ENCODE measurements at places on chromosomes 13 and 19. TPM values are rescaled to one million over a fixed set of nuclear protein-coding genes. Genes with fewer than 3 reads are reported as not detected.

Gene SGTA
- 69.8 TPM for total RNA-seq

Gene PPP1R13L
- total RNA-seq = 39.9 TPM

Gene LHB
- not detected for total RNA-seq

Gene PLK5
- not detected for total RNA-seq

Data from A549 treated with Mapracorat at 1 μM for 4 hours (cell line).